ENCODE measurements at places on chromosomes 1 and 21.
A peak's percentile ranks its signal among the peaks of the same experiment; 100 is the strongest.

DNA sequence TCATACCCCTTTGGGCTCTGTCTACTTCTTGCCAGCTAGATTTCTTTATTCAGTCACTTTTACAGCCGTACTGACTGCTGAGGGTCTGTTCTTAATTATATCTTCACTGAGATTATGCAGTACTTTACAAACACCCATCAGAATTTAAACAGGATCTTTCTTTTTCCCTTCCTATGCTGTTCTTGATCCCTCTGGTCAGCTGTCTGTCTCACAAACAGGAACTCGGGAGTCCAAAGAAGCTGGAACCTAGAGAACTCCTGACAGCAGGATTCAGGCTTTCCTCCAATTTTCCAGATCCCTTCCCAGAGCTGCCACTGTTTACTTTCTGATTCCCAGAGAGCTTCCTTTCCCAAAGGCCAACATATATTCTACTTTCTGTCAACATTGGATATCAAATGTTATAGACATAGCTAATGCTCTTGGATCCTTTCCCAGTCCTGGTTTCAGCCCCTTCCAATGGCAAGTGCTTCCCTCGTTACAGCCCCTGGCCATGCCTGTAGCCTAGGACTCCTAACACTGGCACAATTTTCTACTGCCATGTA lies 59.5 kb downstream of the ATP2B4 start:
- DNase-seq = no peak

GRCh38 chr1:154962156-154962749 lies 671 bp upstream of the PYGO2 start:
- DNase-seq = peak; percentile 35

DNA sequence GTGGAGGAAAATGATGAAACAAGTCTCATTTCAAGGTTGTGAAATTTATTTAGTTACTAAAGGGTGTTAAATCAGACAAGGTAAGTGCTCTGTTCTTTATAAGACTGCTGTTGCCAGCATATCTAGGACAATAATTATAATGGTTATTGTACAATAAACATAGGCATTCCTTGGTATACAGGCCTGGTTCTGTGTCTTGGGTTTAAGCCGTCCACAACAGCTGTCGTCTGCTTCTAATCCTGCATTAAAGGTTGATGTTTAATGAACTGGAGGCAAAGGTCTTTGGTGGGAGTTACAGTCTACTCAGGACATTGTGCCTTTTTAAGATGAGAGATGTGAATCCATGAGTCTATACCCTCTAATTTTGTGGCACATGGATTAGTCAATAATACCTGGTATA lies 23.4 kb upstream of the FMO4 start:
- no peak for DNase-seq

- DNase-seq = peak; percentile 40
Measured at GRCh38 chr1:12249181-12249580, 19.4 kb downstream of the VPS13D start.

- peak; percentile 11 for DNase-seq
Measured at GRCh38 chr1:55146781-55147180, 68.4 kb downstream of the USP24 start.

DNA sequence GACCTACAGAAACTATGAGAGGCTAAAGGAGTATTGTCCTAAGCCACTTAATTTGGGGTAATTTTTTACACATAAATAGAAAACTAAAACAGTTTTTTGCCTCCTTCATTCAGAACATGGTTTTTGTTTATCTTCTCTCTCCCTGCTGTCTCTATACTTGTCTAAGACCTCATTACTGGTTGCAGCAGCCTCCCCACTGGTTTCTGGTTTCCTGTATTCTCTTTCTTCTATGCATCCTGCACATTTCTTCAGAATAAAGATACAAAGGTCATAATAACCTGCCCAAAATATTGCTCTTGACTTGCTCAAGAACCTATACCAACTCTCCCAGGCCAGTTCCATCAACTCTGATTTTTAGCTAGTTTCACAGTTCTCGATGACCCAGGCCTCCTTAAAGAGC lies 19.8 kb upstream of the BOLA1 start:
- no peak for DNase-seq

DNA sequence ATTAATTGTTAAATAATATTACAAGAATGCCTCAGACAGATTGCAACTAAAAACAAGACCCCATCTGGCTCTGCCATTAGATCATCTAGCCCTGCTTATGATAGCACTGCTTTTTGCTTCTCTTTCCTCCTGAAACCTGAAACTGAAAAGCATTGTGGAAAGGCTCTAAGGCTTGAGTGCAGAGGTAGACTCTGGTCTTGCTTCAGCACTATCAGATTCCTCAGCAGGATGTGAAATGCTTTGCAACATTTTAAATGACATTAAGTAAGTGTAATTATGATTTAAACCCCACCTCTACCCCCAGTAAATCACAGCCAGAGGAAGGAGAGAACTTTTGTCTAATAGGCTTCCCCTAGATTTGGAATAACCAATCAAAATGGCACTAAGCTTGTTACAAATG lies 32.9 kb downstream of the PHC2 start:
- no peak for DNase-seq

- DNase-seq = no peak
Measured at GRCh38 chr1:228794810-228795209, 59.5 kb downstream of the RHOU start.

GRCh38 chr1:32200226-32201010 lies at the start of gene CCDC28B:
Gene CCDC28B (plus strand): TSS chr1:32200595. CDS start chr1:32201936, 1,341 bp downstream.
- DNase-seq = peak; percentile 78

GRCh38 chr1:37083603-37084002 lies 49.3 kb upstream of the GRIK3 start:
- no peak for DNase-seq

GRCh38 chr1:94385308-94385929 lies 32.8 kb upstream of the ABCD3 start:
- DNase-seq = no peak

- DNase-seq = peak; percentile 34
Measured at GRCh38 chr1:198667186-198667585, 28.3 kb downstream of the PTPRC start.

DNA sequence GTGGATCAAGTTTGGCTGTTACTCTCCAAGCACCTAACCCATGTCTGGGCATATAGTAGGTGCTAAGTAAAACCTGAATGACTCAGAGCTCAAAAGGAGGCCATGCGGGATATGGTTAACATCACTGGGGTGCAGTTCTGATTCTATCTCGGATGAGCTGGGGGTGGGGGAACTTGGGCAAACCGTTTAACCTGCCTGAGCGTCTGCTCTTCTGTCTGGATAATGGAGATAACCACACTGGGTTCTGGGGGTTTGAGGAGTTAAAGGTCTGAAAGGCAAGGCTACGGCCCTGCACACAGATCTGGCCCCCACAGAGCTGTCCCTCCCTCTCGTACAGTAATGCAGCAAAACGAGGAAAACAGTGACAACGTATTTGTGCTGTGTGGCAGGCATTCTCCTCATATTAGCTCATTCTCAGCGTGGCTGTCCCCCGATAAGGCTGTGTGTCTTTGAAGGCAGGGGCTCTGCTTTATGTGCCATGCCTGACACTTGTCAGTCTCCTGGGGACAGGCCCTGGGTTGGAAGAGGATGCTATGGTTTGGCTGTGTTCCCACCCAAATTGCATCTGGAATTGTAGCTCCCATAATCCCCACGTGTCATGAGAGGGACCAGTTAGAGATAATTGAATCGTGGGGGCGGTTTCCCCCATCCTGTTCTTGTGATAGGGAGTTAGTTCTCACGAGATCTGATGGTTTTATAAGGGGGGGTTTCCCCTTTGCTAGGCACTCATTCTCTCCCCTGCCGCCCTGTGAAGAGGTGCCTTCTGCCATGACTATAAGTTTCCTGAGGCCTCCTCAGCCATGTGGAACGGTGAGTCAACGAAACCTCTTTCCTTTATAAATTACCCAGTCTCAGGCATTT lies 6.8 kb upstream of the ALDH4A1 start:
- DNase-seq = no peak

All from EL (cell line).